ENCODE measurements at places on chromosomes 2 and 18.

- DNase-seq, result no peak
Measured at GRCh38 chr2:218168016-218168415, 1.3 kb upstream of the CXCR1 start.

GRCh38 chr18:60746919-60747318, 374.3 kb upstream of the MC4R start:
- DNase-seq, result no peak

- DNase-seq, result no peak
Measured at GRCh38 chr2:40915651-40916050, 463.8 kb upstream of the SLC8A1 start.

DNA sequence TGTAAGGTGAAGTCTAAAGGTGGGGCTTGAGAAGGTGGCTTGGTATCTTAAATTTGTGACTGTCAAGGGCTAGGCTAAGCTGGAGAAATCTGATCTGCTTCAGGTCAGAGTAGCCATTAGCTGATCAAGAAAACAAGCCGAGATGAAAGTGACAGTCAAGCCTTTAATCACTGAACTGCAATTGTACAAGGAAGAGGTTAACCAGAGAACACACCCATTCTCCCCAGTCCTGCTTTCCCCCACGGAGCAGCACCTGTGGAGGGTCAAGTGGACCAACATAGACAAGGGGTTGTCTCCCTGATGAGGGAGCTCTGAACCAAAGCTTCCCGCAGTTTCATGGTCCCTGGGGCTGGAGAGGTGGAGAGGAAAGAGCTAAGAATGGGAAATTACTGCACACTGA, 901.2 kb downstream of the DCC start:
- DNase-seq, result no peak

- no peak for DNase-seq
Measured at GRCh38 chr2:193463011-193463410, 1268.3 kb upstream of the TMEFF2 start.

- DNase-seq, result no peak
Measured at GRCh38 chr2:85318222-85319074, 9.3 kb downstream of the TGOLN2 start.

GRCh38 chr2:140359056-140359771, 1579.0 kb upstream of the NXPH2 start:
- DNase-seq, result no peak

DNA sequence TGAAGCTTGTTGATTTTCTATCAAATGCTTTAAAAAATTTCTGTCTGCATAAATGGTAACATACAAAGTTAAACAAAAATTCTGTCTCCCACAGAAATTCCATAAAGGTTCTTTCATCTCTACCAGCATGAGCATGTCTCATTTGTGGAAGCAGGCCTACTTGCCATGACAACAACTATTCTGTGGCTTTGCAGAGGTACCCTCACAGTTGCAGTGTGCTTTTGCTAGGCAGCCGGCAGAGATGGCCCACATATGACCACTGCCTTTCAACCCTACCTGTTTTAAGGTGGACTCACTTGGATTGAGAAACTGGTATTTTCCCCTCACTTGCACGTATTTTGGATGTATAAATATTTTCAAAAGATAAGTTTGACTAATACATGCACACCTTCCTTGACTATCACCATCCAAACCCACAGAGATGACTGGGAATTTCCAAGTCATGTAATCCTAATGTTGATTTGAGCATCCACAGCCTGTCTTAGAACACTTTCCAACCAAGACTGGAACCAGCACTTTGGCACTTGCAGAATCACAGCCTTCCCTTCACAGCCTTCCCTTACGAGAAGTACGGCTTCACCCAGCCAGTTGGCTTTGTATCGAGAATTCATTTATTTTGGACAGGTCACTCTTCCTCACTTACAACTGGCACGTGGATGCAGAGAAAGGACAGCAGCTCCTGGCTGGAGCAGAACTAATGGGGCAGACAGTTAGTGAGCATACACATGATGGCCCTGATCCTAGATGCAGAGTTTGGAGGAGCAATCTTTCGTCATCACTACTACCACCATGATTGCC, 9.3 kb upstream of the FHL2 start:
- DNase-seq, result no peak

GRCh38 chr2:148640767-148641166, 3.8 kb upstream of the EPC2 start:
- DNase-seq, result no peak

GRCh38 chr2:88624477-88624876, 2.8 kb downstream of the EIF2AK3 start:
- DNase-seq, result no peak
